8988T (cell line): ENCODE measurements at places on chromosomes 2 and 18.

DNA sequence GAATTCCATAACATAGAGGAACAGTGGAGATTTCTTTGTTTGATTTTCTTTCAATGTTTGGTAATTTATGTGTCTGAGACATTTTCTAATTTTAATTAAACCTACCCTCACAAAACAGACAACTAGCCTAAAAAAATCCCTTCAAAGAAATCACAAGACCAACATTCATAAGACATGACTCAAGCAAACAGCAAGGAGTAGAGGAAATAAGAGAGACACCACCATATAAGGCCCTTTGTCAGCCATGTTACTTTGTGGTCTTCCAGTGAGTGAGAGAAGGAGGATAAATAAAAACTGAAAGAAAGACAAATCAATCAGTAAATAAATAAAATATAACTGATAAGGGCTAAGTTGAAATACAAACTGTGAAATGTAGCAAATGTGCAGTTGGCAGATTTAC is 830.8 kb upstream of the SLC39A10 start:
- DNase-seq = no peak

- DNase-seq = no peak
These were observed 160.3 kb upstream of the TCF4 start for GRCh38 chr18:55748227-55748738.

DNA sequence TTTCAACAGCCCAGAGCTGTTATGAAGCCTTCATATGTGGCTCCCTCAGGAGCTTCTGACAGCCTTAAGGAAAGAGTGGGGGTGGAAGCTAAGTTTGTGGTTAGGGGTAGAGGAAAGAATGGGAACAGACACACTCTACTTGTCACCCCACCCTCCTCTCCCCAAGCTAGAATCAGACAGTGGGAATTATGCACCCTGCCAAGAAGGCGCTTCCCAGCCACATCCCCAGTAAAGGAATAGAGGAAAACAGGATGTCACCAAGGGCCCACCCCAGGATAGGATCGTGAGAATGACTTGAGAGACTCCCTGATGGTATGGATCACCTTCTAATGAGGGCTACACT is 32.4 kb upstream of the EML4 start:
- no peak for DNase-seq

- DNase-seq = no peak
These were observed 27.4 kb downstream of the RMP24 start for GRCh38 chr18:35999925-36000324.

DNA sequence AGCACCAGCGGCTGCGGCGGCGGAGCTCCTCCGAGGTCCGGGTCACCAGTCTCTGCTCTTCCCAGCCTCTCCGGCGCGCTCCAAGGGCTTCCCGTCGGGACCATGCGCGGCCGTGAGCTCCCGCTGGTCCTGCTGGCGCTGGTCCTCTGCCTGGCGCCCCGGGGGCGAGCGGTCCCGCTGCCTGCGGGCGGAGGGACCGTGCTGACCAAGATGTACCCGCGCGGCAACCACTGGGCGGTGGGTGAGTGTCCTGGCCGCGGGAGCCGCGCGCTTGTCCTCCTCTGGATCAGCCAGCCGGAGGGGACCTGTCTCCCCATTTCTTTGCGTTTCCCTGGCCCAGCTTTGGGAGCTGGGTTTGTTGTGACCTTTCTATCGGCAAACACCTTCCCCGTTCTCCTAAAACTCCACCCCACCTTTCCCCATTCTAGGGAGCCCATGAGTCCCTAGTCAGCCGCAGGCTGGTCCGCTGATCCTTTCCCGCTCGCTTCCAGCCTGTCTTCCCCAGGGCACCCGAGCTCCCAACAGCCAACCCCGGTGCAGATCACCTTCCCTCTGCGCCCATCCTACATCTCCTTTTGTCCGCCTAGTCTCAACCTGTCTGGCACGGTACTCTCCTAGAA is 316 bp downstream of the GRP start:
- DNase-seq = no peak

DNA sequence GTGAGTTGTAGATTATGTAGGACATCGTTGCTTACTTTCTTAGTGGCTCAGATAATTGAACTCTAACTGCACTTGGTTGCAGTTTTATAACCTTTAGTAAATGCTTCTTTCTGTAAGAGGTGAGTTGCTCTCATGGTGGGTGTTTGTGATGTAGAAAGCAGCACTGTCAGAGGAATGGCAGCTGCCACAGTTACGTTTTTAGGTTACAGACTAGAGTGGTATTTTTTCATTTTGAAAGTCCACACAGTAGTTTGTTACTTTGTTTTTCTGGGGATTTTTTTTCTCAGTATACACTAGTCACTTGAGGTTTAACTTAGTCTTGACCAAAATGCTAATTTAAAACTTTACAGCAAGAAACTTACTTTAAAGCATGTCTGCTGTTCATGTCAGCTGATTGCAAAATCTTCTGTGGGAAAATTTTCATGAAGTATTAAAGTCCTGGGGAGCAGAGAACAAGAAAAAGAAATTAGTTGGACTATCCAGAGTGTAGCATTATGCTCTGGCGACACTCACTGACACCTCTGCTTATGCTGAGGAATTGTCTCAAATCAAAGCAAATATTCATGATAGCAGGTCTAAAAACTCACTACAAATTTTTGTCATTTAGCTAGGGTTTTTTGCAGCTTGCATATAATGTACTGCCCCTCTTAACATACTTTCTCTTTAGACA is 14.8 kb downstream of the AFTPH start:
- no peak for DNase-seq

- peak; percentile 58 for DNase-seq
These were observed 33.1 kb upstream of the YPEL5 start for GRCh38 chr2:30113617-30114293.

DNA sequence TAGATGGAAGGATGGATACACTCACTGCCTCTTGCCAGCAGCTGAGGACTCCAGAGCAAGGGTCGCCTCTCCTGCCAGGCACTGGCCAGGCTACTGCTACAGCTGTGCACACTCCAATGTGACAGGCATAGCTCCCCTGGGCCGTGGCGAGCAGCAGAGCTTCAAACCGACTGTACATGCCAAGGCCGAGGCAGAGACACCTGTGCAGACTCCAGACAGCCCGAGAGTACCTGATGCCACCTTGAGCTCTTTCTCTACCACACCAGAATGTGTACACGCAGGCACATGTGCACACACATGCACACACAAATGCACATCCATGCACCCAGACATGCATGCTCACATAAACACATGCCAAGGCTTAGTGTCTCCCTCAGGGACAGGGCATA is 508.3 kb upstream of the MYT1L start:
- no peak for DNase-seq

DNA sequence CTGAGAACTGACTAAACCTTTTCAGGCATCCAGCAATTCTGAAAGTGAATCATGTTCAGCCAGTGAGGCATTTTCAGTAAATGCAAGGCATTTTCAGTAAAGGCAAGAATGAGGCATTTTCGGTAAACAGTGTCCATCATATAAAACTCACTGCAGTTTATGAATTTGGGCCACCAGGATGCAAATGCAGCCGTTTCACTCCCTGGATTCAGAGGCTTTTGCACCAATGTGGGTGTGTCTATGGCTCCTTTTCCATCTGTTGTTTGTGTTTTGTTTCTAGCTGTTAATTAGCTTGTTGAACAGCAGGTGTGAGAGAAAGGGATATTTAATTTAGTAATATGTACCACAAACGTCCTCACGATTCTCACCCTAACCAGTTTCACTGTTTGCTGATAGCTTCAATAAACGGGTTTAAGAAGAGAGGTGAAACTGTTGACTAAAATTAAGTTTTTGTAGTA is 116.3 kb upstream of the PGAP1 start:
- DNase-seq = no peak

DNA sequence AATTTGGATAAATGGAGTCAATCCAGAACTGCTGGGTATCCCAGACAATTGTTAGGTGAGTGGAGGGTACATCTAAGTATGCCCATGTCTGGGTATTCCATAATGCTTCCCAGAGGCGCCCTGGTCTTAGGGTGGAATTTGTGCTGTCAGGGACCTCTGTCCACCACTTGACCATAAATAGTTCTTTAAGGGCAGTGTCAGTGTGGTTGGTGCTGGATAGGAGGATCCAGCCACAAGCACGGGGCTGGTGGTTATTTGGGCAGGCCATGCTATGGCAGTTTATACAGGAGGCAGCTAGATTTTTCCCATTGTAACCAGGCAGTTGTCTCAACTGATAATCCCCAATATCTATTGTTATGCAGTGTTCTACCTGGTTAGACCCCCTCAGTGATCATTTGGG is 104.4 kb upstream of the B3GNT2 start:
- no peak for DNase-seq
